ENCODE measurements at places on chromosomes 12 and 14. TPM values are rescaled to one million over a fixed set of nuclear protein-coding genes. Genes with fewer than 3 reads are reported as not detected.
A peak's percentile ranks its signal among the peaks of the same experiment; 100 is the strongest.

The ASPG gene
- under 0.01 TPM for total RNA-seq

- DNase-seq, result no peak
These were observed 502.7 kb downstream of the BCL11B start for GRCh38 chr14:98769326-98769725.

The AMHR2 gene
- not detected for total RNA-seq

DNA sequence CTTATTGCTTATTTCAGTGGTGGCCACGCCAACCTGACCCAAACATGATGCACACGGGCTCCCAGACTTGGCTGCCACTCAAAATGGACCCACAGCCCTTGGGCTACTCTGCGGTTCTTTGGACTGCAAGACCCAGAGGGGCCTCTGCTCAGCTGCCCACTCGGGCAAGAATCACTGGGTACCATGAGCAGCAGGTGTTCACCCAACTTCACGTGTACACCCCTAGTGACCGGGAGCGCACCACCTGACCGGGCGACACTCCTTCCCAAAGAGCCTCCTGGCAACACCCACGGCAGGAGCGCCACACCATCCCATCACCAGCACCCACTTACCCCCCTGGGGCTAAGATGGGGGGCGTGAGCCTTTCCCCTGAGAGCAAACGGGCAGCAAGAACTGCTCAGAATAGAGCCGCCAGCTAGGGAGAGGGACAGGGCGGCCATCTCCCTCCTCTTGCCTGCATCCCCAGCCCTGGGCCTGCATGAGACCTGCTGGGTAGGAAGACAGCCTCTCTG lies 32.0 kb downstream of the CCNK start:
- peak; percentile 43 for DNase-seq

GRCh38 chr12:28759333-28759732 lies 389.7 kb upstream of the FAR2 start:
- DNase-seq, result no peak

The OR6C6 gene
- not detected for total RNA-seq

GRCh38 chr14:36363704-36364103 lies 43.3 kb upstream of the MBIP start:
- no peak for DNase-seq

GRCh38 chr12:6701078-6701768 lies 608 bp upstream of the PIANP start:
- DNase-seq, result no peak

- DNase-seq, result no peak
These were observed 74.0 kb downstream of the FERMT2 start for GRCh38 chr14:52876806-52877205.

GRCh38 chr14:102996941-102997340 lies 60.4 kb downstream of the CDC42BPB start:
- peak; percentile 42 for DNase-seq

The GPD1 gene
- under 0.01 TPM for total RNA-seq

GRCh38 chr12:58288190-58288589 lies 346.8 kb downstream of the ATP23 start:
- no peak for DNase-seq

The EEA1 gene
- 32.9 TPM for total RNA-seq

- no peak for DNase-seq
These were observed 48.2 kb downstream of the CALM1 start for GRCh38 chr14:90445011-90445410.

The AMN gene
- total RNA-seq, result under 0.01 TPM

The CELA1 gene
- total RNA-seq, result not detected

GRCh38 chr14:74863274-74863673 lies 12.7 kb downstream of the PROX2 start:
- DNase-seq, result no peak

- DNase-seq, result no peak
These were observed 200.6 kb downstream of the CCDC91 start for GRCh38 chr12:28390761-28391385.

GRCh38 chr12:28242496-28243309 lies 52.4 kb downstream of the CCDC91 start:
- DNase-seq, result peak; percentile 65

DNA sequence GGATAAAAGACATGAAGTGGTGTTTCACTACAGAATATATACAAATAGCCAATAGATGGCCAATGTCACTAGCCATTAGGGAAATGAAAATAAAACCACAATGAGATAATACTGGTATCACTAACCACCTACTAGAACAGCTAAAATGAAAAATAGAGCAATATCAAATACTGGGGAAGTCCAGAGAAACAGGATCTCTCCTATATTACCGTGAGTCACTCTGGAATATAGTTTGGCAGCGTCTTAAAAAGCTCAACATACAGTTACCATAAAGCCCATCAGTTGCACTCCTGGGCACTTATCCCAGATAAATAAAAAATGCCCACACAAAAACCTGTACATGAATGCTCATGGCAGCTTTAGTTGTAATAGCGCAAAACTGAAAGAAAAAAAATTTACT lies 101.7 kb downstream of the TMTC1 start:
- DNase-seq, result no peak

GRCh38 chr14:23094666-23095195 lies at the start of gene ACIN1:
TSS of gene ACIN1 (minus strand) at chr14:23095136. CDS start at chr14:23095112, 24 bp downstream.
- peak; percentile 92 for DNase-seq

GRCh38 chr12:27226407-27226929 lies 17.6 kb upstream of the STK38L start:
- DNase-seq, result peak; percentile 66

- DNase-seq, result peak; percentile 99
These were observed 4.7 kb upstream of the CDH24 start for GRCh38 chr14:23062002-23062401.

DNA sequence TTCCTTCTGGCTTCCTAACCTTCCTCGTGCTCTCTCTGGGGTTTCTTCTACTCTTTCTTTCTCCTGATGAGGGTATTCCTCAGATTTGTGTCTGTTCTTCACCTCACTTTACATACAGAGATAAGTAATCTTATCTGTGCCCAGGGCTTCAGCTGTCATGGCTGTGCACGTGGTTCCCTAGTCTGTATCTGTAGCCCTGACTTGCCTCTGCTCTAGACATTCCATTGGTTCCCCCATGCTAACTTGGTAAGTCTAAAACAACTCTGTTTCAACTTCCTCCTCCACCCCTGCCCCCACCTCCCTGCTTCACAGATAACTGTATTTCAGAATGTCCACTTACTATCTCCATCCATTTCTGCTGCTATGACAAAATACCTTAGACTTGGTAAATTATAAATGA lies 10.8 kb downstream of the DIP2B start:
- DNase-seq, result no peak

The ASCL1 gene
- not detected for total RNA-seq

- peak; percentile 82 for DNase-seq
These were observed 17.2 kb downstream of the DERA start for GRCh38 chr12:15928346-15928745.

GRCh38 chr14:73241481-73242165 lies 4.3 kb downstream of the PAPLN start:
- peak; percentile 85 for DNase-seq

The CLEC1A gene
- under 0.01 TPM for total RNA-seq

The CAPS2 gene
- 10.5 TPM for total RNA-seq

- DNase-seq, result no peak
These were observed 102.2 kb downstream of the PRKAB1 start for GRCh38 chr12:119770146-119770545.

GRCh38 chr14:53620317-53620716 lies 336.3 kb downstream of the BMP4 start:
- DNase-seq, result no peak

DNA sequence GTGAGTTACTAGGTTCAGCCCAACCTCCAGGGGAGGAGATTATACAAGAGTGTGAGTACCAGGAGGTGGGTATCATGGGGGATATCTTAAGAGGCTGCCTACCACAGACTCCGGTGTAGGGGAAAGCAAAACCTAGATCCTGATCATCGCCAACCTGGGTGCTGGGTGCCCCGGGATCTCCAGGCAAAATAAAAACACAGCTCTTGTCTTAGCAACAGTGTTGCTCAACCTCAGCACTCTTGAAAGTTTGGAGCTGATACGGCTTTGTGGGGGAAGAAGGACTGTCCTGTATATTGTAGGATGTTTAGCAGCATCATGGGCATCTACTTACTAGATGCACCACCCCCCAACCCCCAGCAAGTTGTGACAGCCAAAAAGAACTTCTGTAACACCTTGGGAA lies 74.5 kb downstream of the CCDC60 start:
- no peak for DNase-seq

DNA sequence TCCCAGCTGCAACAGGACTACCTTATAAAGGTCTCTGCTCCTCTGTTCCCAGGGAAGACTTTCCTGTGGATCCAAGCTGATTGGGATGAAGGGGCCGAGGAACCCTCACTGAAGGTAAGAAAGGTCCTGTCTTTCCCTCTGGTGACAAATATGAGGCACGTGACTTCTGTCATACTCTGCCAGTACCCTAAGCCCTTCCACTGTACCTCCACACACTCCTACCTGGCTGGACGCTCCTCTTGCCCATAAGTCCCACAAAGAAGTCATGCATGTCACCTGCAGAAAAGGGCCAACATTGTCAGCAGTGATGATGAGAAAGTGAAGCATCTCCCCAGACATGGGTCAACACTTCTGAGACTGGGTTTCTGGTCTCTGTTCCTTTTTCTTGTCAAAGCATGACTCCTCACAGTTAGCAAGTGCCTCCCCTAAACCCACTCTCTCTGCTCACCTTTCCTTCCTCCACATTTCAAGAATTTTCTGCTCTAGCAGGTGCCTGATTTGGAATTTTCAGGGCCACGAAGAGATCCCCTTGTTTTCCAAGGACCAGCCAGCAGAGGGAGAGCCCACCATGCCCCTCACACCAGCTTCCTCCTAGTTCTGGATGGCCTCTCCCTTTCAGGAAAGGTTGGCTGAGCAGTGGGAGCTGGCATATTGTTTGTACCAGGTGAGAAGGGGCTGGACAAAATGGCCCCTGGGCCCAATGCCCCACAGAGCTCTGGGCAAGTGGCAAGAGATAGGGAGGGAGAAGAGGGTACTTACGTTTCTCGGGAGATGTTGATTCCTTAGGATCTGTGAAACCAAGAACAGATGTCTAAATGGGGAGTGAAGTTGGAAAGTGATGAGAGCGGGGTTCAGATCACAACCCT lies 3.5 kb downstream of the TAC3 start:
- DNase-seq, result no peak

- no peak for DNase-seq
These were observed 28.1 kb upstream of the PAX9 start for GRCh38 chr14:36633580-36633979.

The HIF1A gene
- 611 TPM for total RNA-seq

- DNase-seq, result peak; percentile 61
These were observed 103.0 kb downstream of the SAMD4A start for GRCh38 chr14:54669721-54670561.

The SLC38A2 gene
- total RNA-seq, result 1,020 TPM

GRCh38 chr14:92121207-92121669 lies 268 bp downstream of the NDUFB1 start:
- DNase-seq, result peak; percentile 86
